ENCODE measurements at places on chromosomes 4 and X.

GRCh38 chr4:27684610-27685011 is 824.0 kb downstream of the STIM2 start:
- DNase-seq = peak; percentile 51

GRCh38 chr4:114028071-114028470 is 48.6 kb upstream of the ARSJ start:
- no peak for DNase-seq

GRCh38 chr4:184102927-184103326 is 114.7 kb downstream of the ENPP6 start:
- no peak for DNase-seq

GRCh38 chrX:106246511-106246910 is 78.4 kb downstream of the PWWP3B start:
- no peak for DNase-seq

GRCh38 chrX:136453771-136454170 is 34.0 kb upstream of the BRS3 start:
- no peak for DNase-seq
